Muscle of leg (tissue), 16 donors: ENCODE measurements at places on chromosomes 16 and 17. TPM values are rescaled to one million over a fixed set of nuclear protein-coding genes. Genes with fewer than 3 reads are reported as not detected.

Gene C16orf89
- total RNA-seq, result not detected

Gene CORO6
- 52.8 TPM for total RNA-seq

Gene FBXW10
- 0.09 TPM for total RNA-seq

Gene TBC1D26
- total RNA-seq, result 0.31 TPM

Gene MILR1
- 7.0 TPM for total RNA-seq

DNA sequence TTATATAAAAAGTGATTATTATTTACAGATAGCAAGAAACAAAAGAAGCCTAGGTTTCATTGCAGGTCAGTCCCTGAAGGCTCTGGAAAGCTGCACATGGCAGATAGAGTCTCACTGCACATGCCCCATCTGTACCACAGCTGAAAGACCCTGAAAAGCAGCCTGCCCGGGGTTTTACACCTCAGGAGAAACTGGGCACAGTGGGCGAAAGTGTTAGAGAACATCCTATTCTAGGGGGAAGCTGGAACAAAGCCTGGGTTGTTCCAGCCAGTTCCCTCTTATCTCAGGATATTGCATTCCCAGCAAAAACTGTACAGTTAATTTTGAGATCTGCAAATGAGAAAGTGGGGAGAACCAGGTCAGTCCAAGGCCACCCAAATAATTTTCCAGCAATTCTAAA is 419.7 kb downstream of the CNTNAP4 start:
- H3K4me1 ChIP-seq, result no peaks in the 10 kb centered on the region

DNA sequence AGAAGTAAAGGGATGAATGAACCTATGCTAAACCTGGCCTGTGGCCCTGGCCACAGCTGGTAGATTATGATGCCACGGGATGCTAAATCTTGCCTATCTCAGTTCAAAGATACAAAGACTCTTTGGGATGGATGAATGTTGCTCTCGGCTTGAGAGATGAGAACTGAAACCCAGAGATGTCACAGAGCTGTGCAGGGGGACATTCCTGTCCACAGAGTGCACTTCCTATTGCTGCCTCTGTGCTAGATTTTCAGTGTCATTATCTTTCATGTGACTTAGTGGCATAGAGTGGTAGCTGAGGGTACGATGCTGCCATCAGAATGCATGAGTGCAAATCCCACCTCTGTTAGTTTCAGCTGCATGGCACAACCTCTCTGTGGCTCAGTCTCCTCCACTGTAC is 2.3 kb upstream of the MT1M start:
- peaks cover 60% of the 10 kb centered on the region for H3K27me3 ChIP-seq
- no peaks in the 10 kb centered on the region for H3K36me3 ChIP-seq
- H3K4me3 ChIP-seq, result no peak overlapping the region
- peaks cover 30% of the 10 kb centered on the region for H3K4me1 ChIP-seq
- no peak overlapping the region for H3K27ac ChIP-seq

- H3K27ac ChIP-seq, result no peak overlapping the region
- no peaks in the 10 kb centered on the region for H3K4me1 ChIP-seq
- H3K4me3 ChIP-seq, result no peak overlapping the region
- H3K36me3 ChIP-seq, result no peaks in the 10 kb centered on the region
- DNase-seq, result peak; percentile 36
These were observed 45.5 kb downstream of the PRKCA start for GRCh38 chr17:66347661-66348514.

GRCh38 chr16:19227643-19228042 is 57.9 kb upstream of the CLEC19A start:
- H3K27ac ChIP-seq, result no peak overlapping the region
- H3K4me3 ChIP-seq, result no peak overlapping the region
- peaks cover 3% of the 10 kb centered on the region for H3K4me1 ChIP-seq
- H3K27me3 ChIP-seq, result no peaks in the 10 kb centered on the region
- peaks cover 14% of the 10 kb centered on the region for H3K36me3 ChIP-seq

GRCh38 chr17:35796942-35797341 is 1.5 kb upstream of the MMP28 start:
- H3K36me3 ChIP-seq, result no peaks in the 10 kb centered on the region
- peaks cover 27% of the 10 kb centered on the region for H3K4me1 ChIP-seq
- H3K27ac ChIP-seq, result no peak overlapping the region
- DNase-seq, result no peak
- peaks cover 47% of the 10 kb centered on the region for H3K27me3 ChIP-seq

DNA sequence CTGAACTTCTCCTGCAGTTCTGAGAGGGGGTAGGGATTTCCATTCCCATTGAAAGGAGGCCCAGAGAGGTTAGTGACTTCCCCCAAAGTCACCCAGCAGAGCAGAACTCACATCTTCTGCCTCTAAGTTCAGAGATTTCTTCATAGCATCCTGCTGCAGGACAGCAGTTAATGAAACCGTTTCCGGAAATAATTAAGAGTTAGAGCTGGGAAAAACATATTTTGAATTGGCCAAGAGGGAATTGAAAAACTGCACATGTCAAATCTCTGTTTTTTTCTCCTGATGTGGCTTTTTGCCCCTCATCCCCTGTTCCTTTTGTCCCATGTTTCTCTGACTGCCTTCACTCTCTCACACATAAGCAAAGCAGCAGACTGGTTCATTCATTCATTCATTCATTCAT is 26.6 kb downstream of the ITPRIPL2 start:
- H3K27me3 ChIP-seq, result no peaks in the 10 kb centered on the region
- H3K27ac ChIP-seq, result no peak overlapping the region
- no peak overlapping the region for H3K4me3 ChIP-seq
- no peak for DNase-seq
- peaks cover 28% of the 10 kb centered on the region for H3K4me1 ChIP-seq

GRCh38 chr16:71724320-71724751 is at the start of gene PHLPP2:
Gene PHLPP2 (minus strand): TSS chr16:71724701. CDS start chr16:71714795, 9,906 bp downstream.
- DNase-seq, result no peak
- H3K36me3 ChIP-seq, result no peaks in the 10 kb centered on the region
- peak within 1 kb of the TSS; percentile 53 for H3K4me3 ChIP-seq
- peak within 1 kb of the TSS; percentile 59 for H3K27ac ChIP-seq
- H3K4me1 ChIP-seq, result peaks cover 4% of the 10 kb centered on the region
- H3K27me3 ChIP-seq, result no peaks in the 10 kb centered on the region

DNA sequence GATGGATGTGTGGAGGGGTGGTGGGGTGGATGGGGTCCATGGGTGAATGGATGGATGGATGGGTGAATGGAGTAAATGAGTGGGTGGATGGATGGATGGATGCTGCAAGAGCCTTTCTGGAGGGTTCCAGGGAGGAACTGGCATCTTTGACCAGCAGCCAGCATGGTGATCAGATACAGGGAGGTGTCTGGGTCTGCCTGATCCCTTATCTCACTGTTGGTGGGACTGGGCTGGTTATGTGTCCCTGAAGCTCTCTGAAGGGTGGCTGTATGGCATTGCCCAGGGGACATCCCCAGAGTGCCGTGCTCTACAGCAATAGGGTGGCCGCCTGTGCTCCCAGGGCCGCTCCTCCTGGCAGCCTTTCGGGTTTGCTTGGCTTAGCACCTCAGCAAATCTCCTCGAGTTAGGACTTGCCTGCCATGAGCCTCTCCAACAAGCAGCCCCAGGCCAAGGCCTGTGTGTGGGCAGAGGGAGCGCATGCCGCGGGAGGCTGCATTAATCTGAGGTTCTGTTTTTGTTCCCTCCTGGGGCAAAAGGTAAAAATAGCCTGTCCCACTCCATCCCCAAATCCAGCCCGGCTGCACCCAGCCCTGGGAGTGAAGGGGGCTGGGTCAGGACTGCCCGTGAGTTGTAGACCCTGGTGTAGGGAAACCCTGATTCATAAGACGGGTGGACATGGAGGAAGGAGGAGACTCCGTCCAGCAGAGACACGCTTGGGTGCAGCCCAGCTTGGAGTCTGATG is 165.4 kb downstream of the SEC14L1 start:
- peaks cover 14% of the 10 kb centered on the region for H3K4me1 ChIP-seq
- H3K36me3 ChIP-seq, result no peaks in the 10 kb centered on the region
- H3K27me3 ChIP-seq, result no peaks in the 10 kb centered on the region
- no peak overlapping the region for H3K27ac ChIP-seq
- DNase-seq, result no peak
- no peak overlapping the region for H3K4me3 ChIP-seq

- H3K4me1 ChIP-seq, result peaks cover 4% of the 10 kb centered on the region
- no peak overlapping the region for H3K4me3 ChIP-seq
- no peaks in the 10 kb centered on the region for H3K27me3 ChIP-seq
- DNase-seq, result no peak
- no peaks in the 10 kb centered on the region for H3K36me3 ChIP-seq
- H3K27ac ChIP-seq, result no peak overlapping the region
These were observed 29.3 kb upstream of the KDM8 start for GRCh38 chr16:27174007-27174406.

- DNase-seq, result peak; percentile 4
- no peaks in the 10 kb centered on the region for H3K36me3 ChIP-seq
- H3K4me1 ChIP-seq, result no peaks in the 10 kb centered on the region
- no peak overlapping the region for H3K27ac ChIP-seq
- H3K27me3 ChIP-seq, result no peaks in the 10 kb centered on the region
These were observed 1030.3 kb downstream of the CDH8 start for GRCh38 chr16:61005952-61006351.

- peak overlapping the region; percentile 96 for H3K27ac ChIP-seq
- no peak for DNase-seq
- peaks cover 2% of the 10 kb centered on the region for H3K27me3 ChIP-seq
- peak overlapping the region; percentile 99 for H3K4me3 ChIP-seq
- peaks cover 9% of the 10 kb centered on the region for H3K4me1 ChIP-seq
These were observed 636 bp downstream of the WWOX start for GRCh38 chr16:78100112-78100467.

GRCh38 chr16:23013484-23013883 is 135.8 kb downstream of the USP31 start:
- H3K36me3 ChIP-seq, result no peaks in the 10 kb centered on the region
- no peak overlapping the region for H3K4me3 ChIP-seq
- no peak for DNase-seq
- no peak overlapping the region for H3K27ac ChIP-seq
- no peaks in the 10 kb centered on the region for H3K4me1 ChIP-seq

DNA sequence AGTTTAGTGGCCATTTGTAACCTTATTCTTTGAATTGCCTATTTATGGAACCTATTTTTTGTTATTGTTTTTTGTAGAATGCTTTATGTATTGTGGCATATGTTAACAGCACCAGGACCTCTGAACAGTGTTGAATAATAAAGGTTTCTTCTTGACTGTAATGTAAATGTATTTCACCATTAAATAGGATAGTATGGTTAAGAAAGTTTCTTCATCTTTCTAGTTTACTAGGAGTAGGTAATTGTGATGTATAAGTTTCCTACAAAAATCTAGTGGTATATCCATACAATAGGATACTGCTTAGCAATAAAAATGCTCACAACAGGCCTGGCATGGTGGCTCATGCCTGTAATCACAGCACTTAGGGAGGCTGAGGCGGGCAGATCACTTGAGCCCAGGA is 52.3 kb downstream of the TAOK1 start:
- H3K27ac ChIP-seq, result no peak overlapping the region
- no peaks in the 10 kb centered on the region for H3K27me3 ChIP-seq
- peaks cover 2% of the 10 kb centered on the region for H3K36me3 ChIP-seq
- no peak for DNase-seq
- H3K4me3 ChIP-seq, result no peak overlapping the region
- H3K4me1 ChIP-seq, result no peaks in the 10 kb centered on the region

GRCh38 chr17:77615703-77616253 is 342.7 kb upstream of the TNRC6C start:
- DNase-seq, result peak; percentile 57
- H3K4me1 ChIP-seq, result peaks cover 16% of the 10 kb centered on the region
- H3K36me3 ChIP-seq, result no peaks in the 10 kb centered on the region
- peaks cover 3% of the 10 kb centered on the region for H3K27me3 ChIP-seq
- no peak overlapping the region for H3K27ac ChIP-seq

DNA sequence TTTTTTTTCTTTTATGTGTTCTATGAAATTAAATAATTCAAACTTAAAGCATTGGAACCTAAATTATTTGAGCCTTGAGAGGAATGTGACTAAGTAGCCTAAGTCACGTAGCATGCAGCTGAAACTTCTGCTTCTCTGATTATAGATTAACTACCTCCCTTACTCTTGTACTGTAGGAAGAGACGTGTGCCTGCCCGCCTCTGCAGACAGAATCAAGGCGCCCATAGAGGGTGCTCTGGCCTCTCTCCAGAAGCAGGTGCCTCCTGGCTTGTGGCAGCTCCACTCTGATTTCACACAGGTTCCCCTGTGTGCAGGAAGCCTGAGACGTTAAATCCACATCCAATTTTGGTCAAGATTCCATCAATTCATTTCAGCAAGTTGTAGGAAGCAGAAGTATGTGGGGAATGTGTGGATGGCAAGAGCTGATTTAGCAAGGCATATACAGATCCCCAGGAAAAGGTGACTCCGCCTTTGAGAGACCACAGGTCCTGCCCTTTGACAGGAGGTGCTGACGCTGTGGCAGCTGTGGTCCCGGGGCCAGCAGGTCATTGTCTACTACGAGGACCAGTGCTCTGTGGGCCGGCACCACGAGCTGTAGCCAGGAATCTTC is 1418.8 kb downstream of the CDH11 start:
- no peaks in the 10 kb centered on the region for H3K4me1 ChIP-seq
- no peak for DNase-seq
- no peak overlapping the region for H3K27ac ChIP-seq
- H3K4me3 ChIP-seq, result no peak overlapping the region

DNA sequence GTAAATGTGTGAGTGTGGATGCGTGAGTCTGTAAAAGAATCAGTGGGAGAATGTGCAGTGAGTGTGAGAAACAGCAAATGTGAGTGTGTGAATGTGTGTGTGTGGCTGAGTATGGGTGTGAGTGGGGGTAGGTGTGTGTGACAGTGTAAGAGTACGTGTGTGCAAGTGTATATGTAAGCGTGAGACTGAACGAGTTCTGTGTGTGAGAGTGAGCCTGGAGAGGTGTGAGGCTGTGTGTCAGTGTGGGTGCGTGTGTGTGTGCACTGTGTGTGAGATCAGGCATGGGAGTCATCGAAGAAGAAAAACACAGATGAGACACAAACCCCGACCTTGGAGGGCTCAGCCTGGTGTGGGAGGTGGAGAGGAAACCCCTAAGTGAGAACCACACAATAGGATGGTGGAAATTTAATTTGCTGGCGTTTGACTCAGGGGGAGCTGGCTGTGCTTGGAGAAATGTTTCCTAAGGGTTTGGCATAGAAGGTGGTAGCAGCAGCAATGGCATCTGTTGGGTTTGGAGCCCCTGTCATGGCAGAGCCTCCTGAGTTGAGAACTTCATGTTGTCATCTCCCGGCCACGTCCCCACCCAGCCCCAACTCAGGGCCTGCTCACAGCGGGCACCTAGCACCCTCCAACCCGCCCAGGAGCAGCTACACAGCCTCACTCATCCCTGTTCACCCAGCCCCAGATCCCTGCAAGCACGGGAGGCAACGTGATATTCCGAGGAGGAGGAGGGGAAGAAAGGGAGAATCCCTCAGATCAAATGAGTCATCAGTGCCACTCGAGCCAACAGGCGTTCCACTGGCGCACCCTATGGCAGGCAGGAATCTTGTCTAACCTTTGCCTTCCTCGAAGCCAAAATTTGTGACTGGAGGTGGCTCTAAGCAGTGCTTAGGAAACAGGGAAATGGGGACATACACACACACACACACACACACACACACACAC is 14.3 kb upstream of the NUBP1 start:
- H3K4me1 ChIP-seq, result peaks cover 18% of the 10 kb centered on the region
- H3K27ac ChIP-seq, result no peak overlapping the region
- no peaks in the 10 kb centered on the region for H3K27me3 ChIP-seq

GRCh38 chr17:60167065-60167741 is 17.4 kb downstream of the CA4 start:
- H3K4me1 ChIP-seq, result peaks cover 30% of the 10 kb centered on the region
- no peak overlapping the region for H3K27ac ChIP-seq
- peak; percentile 47 for DNase-seq
- H3K4me3 ChIP-seq, result no peak overlapping the region

GRCh38 chr16:83685615-83686165 is 122.1 kb upstream of the HSBP1 start:
- peaks cover 7% of the 10 kb centered on the region for H3K4me1 ChIP-seq
- H3K36me3 ChIP-seq, result no peaks in the 10 kb centered on the region
- DNase-seq, result no peak
- no peak overlapping the region for H3K4me3 ChIP-seq
- H3K27me3 ChIP-seq, result no peaks in the 10 kb centered on the region
- no peak overlapping the region for H3K27ac ChIP-seq
